NCI-H1048 (cell line): ENCODE measurements at places on chromosomes 7 and 10.

DNA sequence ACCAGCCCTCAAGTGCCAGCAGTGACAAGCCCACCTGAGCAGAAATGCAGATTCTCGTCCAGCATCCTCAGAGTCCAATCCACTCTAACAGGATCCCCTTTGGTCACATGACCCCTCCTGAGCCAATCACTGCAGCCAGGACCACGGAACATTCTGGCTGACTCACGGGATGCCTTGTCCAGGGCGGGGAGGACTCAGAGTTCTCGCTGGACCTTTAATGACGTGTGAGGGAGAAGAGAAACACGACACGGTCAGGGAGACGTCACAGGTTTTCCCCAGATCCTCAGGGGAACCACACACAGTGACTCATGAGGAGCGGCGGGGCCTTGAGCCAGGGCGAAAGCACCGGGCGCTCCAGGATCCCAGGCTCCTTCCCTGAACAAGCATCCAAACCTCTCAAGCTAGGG, 155.7 kb downstream of the PTPRN2 start:
- no peak for DNase-seq

GRCh38 chr7:22477876-22478450, 22.0 kb downstream of the STEAP1B start:
- no peak for DNase-seq

DNA sequence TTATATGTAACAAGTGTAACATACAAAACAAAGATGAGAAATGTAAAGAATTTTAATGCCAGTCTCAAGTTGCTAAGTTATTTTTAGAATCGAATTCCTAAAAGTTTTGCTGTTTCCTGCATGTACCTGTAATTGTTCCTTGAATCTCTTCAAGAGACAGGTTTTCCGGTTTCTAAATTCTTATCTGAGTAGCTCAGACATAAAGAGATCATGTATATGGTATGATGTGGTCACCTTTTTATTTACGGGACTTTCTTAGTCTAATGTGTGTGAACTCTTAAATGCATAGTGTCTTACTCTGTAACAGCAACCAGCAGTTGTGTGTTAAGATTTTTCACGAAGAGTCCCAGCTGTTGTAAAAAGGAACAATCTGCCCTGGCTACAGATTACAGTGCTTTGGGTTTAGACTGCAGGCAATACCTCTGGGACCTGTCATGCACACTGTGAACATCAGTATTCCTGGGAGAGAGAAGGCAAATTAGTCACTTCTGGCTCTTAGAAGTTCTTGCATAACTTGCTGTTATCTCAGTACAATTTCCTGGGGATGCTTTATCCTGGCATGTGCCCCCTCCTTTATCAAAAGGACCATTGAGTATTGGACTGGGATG, 263.4 kb downstream of the BICC1 start:
- no peak for DNase-seq

DNA sequence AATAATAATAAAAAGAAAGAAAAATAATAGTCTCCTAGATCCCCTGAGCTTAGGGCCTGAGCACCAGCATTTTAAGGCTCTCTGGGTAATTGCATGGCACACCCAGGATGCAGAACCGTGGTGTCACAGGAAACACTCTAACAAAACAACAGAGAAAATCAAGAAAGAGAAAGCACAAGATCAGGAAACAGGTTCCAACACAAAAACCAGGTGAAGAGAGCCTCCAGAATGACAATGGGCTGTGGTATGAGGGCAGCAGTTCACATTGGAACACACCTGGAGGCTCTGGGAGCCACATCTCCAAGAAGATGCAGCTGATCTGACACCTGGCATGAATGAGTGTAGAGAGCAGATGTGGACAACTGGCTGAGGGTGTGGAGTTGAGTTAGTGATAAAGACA, 7.1 kb downstream of the MMRN2 start:
- DNase-seq = no peak

DNA sequence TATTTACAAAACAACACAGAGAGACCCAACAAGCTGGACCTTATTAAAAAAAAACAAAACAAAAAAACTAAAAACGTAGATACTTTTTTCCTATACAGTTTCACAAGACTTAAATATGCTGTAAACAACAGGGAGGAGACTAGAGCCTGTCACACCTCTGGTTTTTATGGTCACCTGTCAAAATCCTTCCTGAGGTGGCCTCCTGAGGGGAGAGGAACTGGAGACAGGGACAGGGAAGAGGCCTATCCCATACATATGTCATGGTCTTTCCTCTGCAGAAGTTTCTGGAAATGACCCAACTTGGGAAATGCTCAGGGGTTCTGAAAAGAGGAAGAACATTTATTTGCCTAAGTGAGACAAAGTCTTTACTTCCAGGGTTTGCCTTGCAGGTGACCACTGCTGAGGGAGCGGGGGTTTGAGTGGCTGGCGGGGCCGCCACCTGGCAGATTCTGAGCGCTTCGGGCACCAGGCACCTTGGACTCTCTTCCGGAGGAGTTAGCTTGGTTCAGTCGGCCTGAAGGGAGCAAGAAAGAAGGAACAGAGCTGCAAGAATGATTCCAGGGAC, 18.3 kb downstream of the CPA1 start:
- no peak for DNase-seq

DNA sequence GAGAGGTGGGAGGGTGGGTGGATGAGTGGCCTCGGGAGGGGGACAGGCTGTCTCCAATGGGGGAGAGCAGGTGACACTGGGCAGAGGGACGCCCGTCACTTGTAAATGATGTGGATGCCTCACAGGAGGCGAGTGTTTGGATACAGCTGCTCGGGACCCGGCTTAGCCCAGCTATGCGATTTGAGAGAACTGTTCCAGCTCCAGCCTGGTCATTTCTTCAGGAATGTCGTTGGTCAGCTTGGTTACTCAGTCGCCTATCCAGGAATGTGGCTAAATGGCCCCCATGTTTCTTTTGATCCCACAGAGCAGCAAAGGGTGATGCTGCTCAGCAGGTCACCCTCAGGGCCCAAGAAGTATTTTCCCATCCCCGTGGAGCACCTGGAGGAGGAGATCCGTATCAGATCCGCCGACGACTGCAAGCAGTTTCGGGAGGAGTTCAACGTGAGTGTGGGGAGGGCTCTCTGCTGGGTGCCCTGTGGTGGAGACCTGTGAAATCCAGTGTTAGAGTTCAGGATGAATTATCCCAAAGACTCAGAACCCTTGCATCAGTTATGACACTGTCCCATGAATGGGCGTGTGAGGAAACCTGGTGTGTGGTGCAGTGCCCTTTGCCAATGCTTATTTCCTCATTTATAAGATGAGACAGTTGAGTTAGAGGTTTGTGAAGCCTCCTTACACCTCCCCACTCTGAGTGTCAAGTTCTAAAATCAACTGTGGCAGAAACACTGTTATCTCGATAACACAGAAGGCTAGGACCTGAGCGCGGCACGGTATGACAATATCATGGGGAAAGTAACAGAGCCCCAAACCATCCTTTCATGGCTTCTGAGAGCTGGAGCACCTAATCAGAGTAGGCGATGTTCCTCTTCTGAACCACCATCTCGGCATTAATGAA, 76.8 kb downstream of the MKI67 start:
- DNase-seq = no peak

GRCh38 chr7:1850976-1851571, 181.0 kb downstream of the ELFN1 start:
- DNase-seq = no peak

DNA sequence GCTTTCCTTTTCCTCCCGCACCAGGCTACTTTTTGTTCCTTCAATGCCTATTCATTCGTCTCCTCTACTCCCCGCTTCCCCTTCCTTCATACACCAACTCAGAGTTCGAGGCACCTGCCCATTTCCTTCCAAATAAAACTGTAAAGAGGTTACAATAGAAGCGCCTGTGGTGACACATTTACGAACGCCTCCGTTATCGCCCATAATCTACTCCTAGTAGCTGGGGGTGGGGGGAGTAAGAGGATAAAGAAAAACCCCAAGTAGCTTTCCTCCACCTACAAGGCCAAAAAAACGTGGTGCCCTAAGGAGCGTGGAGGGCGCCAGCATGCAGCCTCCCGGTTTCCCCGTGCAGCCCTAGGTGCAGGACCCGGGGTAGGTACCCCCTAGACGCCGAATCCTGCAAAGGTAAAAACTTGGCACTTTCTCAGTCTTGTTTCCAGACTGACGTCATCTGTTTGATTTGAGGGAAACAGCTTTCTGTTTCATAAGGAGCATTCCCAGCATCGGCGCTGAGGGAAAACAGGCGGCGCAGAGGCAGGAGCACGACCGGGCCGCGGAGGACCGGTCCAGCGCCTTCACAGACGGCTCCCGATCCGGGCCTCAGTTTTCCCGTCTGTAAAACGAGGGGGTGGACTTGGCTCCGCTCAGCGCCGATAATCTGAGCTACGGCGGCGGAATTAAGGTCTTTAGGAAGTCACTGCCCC, 922 bp downstream of the PPA1 start:
- DNase-seq = no peak

DNA sequence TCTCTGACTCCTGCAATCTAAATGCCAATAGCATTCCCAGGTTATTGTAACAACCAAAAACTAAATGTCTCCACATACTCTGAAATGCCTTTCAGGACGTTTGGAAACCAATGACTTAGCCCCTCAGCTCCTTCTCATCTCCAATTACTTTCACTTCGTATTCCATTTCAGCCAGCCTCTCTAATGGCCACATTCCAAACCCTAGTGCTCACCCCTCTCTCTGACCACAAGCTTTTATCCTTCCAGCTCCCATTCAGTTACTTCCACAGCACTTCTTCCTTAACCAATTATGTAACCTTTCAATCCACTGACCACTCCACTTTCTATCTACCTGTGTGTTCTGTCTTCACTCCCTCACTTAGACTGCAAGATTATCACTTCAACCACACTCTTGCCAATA, 4.3 kb downstream of the NOC3L start:
- DNase-seq = no peak

- DNase-seq = no peak
These were observed 44.2 kb downstream of the PRF1 start for GRCh38 chr10:70558295-70558694.

DNA sequence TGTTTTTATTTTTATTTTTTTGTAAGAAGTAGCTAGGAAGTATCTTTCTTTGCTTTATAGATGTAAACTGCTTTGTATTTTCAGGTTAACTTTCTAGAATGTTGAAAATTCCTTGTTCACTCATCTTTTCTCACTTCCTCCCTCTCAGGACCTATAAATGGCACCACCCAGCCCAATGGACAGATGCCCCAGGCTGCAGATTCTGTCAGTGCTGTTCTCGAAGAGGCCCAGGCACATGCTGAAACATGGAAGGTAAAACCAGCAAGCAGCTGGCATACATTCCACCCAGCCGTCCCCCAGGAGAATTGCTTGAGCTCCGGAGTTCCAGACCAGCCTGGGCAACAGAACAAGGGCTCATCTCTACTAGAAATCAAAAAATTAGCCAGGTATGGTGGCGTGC, 47.1 kb upstream of the PDSS1 start:
- no peak for DNase-seq

DNA sequence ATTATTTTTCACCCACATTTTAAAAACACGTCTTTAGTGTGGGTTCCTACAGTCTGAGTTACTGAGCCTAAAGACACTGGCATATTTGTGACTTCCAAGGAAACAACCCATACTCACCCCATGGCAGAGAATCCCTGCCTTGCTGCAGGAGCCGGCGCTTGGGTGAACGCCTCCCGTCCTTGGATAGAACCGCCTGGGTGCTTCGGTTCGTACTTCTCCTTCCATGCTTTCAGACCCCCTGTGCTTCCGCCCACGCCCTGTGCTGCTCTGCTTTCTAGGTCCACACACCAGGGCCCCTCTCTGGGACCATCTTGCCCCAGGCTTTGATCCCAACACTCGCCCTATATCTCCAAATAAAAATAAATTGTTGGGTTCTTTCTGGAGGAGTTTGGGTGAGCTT, 125.8 kb downstream of the PTPRN2 start:
- no peak for DNase-seq

- no peak for DNase-seq
These were observed 148.8 kb downstream of the SNX10 start for GRCh38 chr7:26440233-26441001.

GRCh38 chr10:61905837-61906561, 4.5 kb downstream of the ARID5B start:
- no peak for DNase-seq

DNA sequence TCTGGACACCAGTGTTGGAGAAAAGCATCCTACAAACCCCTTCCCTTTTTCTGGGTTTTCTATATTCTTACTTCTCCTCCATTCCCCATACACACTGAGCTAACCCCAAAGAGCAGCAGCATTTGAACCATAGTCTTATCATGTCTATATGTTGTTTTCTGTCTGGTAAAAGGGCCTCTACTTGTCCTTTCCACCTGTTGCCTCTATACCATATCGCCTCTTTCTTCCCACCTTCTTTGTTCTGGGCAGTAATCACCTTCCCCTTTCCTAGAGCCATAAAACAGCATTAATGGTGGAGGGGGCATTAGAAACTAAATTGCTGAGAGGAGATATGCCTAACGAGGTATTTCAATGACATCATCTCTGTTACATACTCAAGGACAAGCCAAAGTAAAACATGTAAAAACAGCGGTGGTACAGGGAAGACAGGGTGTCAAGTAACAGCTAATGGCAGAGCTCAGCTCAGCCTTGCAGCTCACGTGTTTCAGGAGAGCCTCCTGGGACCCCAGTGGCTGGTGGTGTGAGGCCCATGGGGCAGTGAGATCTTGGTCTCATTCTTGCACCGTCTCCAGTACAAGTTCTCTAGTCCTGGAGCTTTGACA, 20.6 kb downstream of the NPY start:
- no peak for DNase-seq

DNA sequence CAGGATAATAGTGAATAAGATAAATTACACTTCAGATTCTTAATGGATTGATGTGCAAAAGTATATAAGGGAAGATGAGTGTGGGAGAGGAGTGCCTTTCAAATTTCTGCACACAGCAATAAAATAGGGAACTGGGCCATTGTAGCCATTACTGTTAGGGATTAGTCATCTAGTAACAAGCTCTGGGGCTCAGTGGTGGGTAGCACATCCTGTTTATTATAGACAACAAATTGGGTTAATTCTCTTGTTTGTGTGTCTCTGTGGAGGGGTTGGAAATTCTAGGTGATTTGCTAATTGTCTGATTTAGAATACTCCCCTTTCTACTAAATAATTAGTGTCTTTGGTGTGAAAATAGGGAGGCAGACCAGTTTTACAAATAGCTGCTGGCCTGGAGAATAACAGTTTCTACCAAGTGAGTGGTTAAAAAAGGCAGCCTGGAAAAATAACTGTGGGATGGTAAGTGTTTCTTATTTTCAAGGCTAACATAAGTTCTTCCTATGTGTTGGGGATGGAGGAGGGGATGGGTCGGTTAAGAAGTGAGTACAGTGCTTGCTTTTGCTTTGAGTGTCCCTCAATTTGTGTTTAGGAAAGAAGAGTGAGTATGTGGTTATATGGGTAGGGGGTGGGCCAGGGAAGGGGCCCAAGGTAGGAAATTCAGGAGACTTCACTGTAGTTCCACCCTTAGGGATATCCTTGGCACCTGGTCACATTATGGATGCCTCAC, 43.3 kb upstream of the TMEM248 start:
- DNase-seq = no peak
